ENCODE measurements at places on chromosomes 12 and 14.

GRCh38 chr12:52828156-52828555 is 6.0 kb downstream of the KRT79 start:
- no peak for DNase-seq

DNA sequence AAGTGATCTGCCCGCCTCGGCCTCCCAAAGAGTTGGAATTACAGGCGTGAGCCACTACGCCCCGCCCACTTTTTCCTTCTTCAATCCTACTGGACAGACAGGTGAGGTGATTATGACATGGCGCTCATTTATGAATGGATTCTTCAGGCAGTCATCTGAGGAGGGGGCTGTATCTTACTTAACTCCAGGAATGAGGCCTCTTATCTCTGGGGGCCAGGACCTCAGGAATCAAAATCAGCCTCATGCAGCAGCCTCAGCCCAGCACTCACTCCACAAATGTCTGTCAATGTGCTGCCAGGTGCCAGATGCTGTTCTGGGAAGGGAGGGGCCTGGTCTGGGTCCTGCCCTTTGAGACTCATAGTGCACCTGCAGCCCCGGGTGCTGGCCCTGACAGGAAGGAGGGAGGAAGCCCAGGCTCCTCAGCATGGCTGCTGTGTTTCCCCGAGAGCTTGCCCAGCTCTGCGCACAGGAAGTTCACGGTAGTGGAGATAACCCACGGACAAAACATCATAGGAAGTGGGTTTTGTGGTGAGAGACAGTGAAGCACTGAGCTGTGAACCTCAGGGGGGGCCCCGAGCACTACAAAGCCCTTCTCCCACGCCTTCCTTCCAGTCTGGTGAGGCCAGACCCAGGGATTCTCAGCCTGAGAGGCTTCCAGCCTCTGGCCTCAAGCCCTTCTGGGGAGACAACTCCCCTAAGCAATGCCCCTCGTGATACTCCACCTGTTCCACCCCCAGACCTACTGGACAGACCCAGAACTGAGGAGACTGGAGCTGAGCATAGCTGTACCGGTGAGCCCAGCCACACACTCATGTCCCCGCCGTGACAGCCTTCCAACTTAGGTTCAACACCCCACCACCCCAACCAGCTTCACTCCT is 22.3 kb downstream of the GALNT6 start:
- DNase-seq: no peak

DNA sequence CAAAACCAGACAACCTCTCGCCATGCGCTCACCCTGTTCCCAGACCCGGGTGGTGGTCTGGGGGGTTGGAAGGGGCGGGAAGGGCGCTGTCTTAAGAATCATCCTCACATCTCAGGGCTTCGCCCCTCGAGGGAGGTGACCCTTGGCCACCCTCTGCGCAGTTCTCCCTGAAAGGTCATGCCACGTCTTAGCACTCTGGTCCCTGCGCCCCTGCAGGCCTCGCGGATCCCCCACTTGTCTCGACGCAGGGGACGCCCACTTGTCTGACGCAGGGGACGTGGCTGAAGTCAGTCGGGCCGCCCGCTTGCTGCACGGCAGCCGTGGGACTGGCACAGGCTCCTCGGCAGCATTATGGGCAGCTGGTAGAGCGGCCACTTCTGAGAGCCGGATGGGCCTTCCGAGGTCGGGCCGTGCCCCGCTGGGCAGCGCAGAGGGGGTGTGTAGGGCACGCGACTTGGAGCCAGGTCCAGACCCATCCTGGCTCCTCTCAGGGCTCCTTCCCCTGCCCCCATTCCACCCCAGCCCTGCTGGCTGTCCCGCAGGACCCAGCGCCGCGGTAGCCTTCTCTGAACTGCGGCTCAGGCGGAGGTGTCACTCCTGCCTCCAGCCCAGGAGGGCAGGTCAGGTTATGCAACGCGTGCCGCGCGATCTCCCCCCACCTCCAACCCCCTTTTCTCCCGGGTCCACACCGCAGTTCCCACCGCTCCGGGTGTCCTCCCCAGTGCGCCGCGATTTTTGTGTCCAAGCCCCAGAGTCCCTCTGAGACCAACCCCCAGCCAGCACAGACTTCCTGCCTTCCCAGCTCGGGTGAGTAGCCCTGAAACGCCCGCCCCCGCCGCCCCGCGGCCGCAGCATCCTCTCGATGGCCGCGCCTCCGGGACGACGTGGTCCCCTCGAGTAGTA is 40.9 kb upstream of the CAPRIN2 start:
- no peak for DNase-seq

- no peak for DNase-seq
Measured at GRCh38 chr14:91252871-91253794, 8.6 kb upstream of the GPR68 start.

Measured in substantia nigra (tissue), 51 donors.